ENCODE measurements at places on chromosomes 1 and 21.

DNA sequence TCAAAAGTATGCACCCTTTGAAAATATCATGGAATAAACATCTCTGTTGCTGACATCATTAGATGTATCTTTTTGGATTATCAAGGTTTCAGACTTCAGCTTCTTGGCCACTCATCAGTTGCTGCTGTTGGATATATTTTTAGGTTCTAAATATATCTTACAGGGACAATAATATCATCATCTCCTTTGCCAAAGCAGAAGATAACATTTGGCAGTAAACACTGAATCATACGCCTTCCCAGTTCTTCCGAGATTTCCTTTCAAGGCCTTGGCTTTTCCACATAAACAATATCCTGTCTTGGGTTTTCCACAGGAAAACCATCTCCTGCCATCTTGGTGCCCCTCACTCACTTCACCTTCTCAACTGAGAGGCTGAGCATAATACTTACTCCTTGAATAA, 39.3 kb downstream of the RGS7 start:
- DNase-seq: no peak

GRCh38 chr1:211487082-211487481, 4.9 kb downstream of the RD3 start:
- no peak for DNase-seq

GRCh38 chr1:238489006-238489405, 598.3 kb upstream of the ZP4 start:
- no peak for DNase-seq

DNA sequence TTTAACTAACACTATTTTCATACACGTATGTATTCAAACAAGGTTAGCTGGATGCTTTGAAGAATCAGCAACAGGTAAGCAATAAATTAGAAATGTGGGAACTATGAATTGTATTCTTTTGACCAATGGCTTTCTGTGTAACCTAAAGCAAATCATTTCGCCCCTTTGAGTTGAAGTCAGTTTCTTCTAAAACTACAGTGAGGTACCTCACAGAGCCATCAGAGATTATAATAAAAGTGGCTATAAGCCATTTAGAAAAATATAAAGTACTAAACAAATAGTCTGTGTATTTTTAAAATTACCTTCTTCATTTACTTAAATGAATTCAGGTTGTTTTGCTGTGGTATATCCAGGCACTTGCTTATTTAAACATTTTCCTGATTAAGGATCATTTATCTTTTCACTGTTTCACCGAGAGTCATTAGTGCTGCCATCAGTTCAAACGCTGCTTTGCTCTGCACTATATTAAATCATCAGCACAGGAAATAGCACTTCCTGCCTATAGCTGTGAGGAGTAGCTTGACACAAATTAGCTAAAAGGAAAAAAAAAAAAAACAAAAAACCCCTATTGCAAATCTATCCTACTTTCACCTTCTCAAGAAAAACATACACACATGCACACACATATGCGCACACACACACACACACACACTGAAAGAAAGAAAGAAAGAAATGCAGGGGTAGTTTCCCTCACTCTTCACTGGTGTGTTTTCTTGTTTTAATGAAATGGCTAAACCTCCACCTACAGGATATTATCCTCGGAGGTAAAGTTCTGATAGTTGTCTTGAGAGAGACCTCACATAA, 39.8 kb upstream of the C1orf105 start:
- no peak for DNase-seq

- DNase-seq: peak; percentile 20
Measured at GRCh38 chr1:235873045-235873444, 6.3 kb upstream of the LYST start.

DNA sequence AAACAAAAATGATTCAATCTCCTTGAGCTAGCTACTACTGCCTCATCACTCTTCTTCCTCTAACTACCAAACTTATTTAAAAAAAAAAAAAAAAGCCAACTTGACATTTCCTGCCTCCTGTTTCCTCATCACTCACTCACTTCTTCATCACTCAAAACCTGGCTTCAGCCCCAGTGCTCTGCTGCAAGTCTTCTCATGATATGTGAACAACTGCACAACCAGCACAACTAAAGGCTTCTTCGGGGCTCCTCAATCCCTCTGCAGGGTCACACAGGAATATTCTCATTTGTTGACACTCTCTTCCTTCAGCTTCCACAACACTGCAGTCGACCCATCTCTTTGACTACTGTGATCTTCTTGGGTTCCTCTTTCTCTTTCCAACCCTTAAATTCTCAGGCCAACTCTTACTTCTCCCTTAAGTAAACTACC, 7.6 kb downstream of the MTF1 start:
- DNase-seq: no peak

DNA sequence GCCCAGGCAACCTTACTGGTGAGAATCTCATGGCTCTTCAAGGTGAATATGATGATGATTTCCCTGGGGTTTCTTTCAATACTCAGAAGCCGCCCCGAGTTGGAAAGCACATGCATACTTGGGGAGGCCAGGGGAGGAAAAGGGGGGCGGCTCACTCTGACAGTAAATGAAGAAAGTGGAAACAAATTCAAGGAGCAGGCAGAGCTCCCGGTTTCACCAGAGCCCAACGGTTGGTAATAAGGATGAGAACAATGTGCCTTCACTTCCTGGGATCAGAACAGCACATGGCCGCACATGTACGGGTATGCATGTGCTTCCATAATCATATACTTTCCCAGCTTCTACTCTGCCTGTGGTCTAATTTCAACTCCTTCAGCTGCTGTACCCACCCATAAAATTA, 3.8 kb upstream of the ARHGEF2 start:
- DNase-seq: no peak

- no peak for DNase-seq
Measured at GRCh38 chr1:169483500-169483966, 2.2 kb downstream of the SLC19A2 start.

DNA sequence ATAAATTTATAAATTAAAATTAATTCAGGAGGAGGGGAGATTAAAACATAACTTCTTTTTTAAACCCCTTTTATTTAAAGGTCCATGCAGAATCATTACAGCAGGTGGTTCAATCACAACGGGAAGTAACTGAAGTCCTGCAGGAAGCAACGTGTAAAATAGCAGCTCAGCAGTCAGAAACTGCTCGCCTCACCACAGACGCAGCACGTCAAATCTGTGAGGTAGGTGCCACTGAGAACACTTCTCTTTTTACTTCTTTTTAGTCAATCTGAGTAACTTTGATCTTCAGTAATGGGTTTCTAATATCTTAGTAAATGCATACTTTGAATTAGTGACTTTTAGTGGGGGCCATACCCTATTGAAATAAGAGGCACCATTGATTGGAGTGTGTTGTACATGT, 87.0 kb downstream of the CEP350 start:
- DNase-seq: no peak

- no peak for DNase-seq
Measured at GRCh38 chr1:211643324-211644212, 31.9 kb downstream of the NEK2 start.

DNA sequence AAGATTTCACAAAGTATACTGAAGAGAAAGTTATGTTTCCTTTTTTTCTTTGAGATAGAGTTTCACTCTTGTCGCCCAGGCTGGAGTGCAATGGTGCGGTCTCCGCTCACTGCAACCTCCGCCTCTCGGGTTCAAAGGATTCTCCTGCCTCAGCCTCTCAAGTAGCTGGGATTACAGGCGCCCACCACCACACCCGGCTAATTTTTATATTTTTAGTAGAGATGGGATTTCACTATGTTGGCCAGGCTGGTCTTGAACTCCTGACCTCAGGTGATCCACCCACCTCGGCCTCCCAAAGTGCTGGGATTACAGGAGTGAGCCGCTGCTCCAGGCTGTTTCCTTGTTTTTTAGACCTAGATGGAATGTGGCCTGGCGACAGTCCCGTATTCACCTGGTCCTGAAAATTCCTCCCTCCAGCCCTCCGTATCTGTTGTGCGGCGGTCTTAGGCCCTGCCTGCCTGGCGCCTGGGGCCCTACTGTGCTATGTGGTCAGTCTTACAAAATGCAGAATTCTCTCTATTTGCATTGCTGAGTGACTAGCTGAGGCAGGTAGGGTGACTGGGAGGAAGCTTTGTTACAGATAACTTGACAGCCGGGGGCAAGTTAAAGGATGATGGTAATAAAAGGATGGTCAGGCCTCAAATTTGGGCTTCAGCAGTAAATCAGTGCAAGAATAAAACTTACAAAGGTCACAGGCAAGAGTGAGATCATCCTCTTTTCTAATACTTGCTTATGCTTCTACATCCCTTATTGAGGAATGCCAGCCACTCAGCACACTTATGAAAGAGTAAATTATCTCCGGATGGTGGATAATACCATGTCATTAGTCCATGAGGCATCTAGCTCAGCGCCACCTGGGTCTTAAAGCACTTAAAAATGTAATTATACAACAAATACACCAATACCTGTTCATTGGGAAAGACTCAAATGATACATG, 30.3 kb downstream of the PARK7 start:
- DNase-seq: no peak

GRCh38 chr1:69055194-69055593, 512.5 kb upstream of the LRRC7 start:
- no peak for DNase-seq

- DNase-seq: no peak
Measured at GRCh38 chr1:185574139-185574875, 159.9 kb upstream of the HMCN1 start.

DNA sequence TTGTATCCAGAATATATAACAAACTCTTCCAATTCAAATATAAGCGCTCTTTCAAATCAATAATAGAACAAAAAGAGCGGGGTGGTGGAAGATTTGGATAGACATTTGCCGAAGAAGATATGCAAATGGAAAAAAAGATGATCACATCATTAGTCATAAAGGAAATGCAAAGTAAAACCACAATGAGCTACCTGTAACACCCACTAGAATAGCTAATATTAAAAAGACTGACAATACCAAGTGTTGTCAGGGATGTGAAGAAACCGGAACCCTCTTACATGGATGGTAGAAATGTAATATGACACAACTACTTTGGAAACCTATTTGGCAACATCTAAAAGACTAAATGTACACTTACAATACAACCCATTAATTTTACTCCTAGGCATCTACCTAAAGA, 5.7 kb upstream of the TRAF5 start:
- no peak for DNase-seq

GRCh38 chr21:17679002-17679600, 66.4 kb upstream of the BTG3 start:
- no peak for DNase-seq
